ENCODE measurements at places on chromosomes 13 and 19. TPM values are rescaled to one million over a fixed set of nuclear protein-coding genes. Genes with fewer than 3 reads are reported as not detected.

The PSG11 gene
- total RNA-seq: 0.49 TPM

- DNase-seq: no peak
These were observed 857.8 kb downstream of the GPC5 start for GRCh38 chr13:92256211-92256610.

GRCh38 chr19:33362508-33363228, 10.8 kb upstream of the CEBPG start:
- no peak for DNase-seq

The COL5A3 gene
- not detected for total RNA-seq

DNA sequence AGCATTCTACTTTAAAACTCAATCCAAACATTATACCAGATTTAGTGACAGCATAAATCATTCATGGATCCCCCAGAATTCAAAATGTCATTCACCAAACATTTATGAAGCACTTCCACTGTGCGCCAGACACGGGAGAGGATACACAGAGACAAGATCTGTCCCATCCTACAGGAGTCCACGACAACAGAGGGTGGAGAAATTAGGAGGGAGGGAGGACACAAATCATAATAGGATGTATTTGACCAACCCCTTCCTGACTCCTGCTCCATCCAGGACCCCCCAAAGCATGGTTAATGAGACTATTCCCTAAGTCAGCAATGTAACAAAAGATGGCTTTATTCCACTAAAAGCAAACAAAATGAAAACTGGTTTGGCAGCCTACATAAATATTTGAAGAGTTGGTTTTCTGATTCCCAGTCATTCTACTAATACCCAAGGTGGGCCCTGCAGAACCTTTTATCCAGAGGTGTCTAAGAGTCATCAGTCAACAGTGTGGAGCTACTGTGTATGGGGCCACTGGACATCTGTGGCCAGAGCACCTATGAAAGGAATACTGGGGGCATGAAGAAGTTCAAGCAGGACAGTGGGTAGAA, 62.8 kb upstream of the DOCK9 start:
- no peak for DNase-seq

DNA sequence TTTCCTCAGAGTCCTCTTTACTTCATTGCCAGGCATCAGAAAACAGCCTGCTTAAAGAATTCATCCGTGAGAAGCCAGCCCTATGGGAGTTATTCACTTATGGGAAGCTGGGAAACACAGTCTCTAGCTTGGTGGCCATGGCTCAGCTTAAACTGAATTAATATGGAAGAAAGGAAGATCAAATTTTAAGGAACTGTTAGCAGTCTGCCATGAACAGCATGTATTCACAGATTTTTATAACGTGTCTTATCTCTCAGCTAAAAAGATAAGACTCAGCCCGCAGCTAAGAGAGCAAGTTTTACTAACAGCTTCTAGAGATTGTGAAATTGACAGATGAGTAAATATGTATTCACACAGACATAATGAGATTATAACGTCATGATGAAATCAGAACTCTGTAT, 253.7 kb upstream of the RXFP2 start:
- peak; percentile 5 for DNase-seq

- DNase-seq: peak; percentile 57
These were observed 270.6 kb downstream of the SLITRK6 start for GRCh38 chr13:85528491-85529217.

The NOVA2 gene
- total RNA-seq: 0.10 TPM

DNA sequence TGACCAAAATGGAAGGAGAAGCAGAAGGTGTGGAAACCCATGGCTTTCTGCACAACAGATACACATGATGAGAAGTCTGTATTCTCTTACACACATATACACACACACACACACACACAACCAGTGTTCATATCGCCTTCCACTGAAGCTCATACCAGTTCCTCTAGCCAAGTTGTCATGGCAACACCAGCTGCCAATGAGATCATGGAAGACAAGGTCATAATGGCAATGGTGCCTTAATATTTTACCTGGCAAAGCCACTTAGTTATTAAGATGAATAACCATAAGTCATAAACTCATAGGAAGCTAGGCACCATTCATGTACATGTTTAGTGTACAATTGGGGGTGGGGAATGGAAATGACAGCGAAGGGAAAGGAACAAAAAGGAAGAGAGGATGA, 2.6 kb upstream of the DHRS12 start:
- peak; percentile 50 for DNase-seq

The LAIR2 gene
- total RNA-seq: not detected
